Activated CD8-positive, alpha-beta memory T cell treated with anti-CD3 and anti-CD28 coated beads for 1 hour (primary cell): ENCODE measurements at places on chromosomes 5 and 9.

DNA sequence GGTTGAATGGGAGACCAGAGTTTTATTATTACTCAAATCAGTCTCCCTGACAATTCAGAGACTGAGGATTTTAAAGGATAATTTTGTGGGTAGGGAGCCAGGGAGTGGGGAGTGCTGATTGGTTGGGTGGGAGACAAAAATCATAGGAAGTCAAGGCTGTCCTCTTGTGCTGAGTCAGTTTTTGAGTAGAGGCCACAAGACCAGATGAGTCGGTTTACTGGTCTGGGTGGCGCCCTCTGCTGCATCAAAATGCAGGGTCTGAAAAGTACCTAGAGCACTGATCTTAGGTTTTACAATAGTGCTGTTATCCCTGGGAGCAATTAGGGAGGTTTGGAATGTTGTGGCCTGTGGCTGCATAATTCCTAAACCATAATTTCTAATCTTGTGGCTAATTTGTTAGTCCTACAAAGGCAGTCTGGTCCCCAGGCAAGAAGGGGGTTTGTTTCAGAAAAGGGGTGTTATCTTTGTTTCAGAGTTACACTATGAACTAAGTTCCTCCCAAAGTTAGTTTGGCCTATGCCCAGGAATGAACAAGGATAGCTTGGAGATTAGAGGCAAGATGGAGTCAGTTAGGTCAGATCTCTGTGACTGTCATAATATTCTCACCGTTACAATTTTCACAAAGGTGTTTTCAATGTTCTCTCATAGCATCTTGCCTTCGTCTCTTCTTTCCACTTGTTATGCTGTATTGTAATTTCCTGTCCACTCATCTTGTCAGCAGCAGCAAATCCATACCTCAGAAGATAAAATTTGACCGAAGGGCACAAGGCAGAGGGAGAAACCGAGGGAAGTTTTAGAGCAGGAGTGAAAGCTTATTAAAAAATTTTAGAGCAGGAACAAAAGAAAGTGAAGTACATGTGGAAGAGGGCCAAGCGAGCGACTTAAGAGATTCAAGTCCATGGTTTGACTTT is 59.2 kb upstream of the CLINT1 start:
- no peak for DNase-seq

DNA sequence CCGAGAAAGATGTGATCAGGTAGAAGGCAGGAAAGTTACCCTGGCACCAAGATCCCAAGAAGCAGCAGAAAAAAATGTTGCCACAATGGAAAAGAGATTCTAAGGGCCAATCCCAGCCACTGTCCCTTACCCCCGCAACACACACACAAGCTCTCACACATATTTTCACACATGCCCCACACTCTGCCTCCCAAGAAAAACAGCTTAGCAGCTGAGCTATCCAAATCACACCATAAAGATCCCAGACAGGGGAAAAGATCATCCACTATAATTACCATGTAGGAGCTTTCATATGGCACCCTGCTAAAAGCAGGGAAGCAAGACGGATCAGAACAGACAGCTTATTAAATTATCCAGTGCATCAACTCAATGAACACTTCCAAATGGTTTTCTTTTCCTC is 143.4 kb downstream of the FAM114A2 start:
- DNase-seq = no peak

GRCh38 chr9:37961351-37961750 is 57.4 kb upstream of the SLC25A51 start:
- no peak for DNase-seq

DNA sequence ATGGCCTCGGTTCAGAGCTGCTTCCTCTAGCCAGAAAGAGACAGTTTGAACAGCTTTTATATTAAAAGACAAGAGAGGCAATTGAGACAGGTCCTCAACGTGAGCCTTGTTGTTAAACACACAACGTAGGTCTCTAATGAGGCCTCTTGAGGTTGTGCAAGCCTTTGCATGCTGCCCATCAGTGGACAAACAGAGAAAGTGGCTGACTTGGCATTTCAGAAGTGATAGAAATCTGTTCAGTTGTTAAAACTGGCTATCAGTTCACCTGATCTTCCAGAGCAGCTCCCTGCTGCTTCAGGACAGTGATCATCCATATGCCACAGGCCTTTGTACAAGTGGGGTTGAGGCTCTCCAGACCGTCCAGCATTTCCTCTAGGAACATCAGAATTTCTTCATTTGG is 58.8 kb downstream of the MROH2B start:
- DNase-seq = no peak

DNA sequence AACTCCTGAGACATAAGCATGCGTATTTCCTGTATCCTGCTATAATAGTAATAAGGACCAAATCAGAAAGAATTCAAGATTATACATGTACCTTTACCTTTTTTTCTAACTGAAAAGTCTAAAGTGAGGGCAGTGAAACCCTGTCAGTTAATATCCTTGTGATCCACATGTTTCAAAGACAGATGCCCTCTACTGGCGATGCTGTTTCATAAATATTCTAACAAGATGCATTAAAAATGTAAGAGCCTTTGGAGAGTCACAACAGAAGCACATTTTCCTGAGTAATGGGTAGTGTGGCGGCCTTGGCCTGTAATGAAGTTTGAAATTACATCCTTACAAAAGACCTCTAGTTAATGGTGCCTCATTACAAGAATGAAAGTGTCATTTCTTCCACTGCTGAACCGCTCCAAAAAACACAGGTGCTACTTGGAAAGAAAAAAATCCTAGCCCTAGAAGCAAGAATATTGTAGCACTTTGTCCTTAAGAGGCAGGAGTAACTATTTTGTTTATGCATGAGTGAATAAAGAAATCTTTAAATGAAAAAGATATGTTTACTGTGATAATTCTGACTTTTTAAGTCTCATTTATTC is 232.6 kb downstream of the EPB41L4A start:
- no peak for DNase-seq

DNA sequence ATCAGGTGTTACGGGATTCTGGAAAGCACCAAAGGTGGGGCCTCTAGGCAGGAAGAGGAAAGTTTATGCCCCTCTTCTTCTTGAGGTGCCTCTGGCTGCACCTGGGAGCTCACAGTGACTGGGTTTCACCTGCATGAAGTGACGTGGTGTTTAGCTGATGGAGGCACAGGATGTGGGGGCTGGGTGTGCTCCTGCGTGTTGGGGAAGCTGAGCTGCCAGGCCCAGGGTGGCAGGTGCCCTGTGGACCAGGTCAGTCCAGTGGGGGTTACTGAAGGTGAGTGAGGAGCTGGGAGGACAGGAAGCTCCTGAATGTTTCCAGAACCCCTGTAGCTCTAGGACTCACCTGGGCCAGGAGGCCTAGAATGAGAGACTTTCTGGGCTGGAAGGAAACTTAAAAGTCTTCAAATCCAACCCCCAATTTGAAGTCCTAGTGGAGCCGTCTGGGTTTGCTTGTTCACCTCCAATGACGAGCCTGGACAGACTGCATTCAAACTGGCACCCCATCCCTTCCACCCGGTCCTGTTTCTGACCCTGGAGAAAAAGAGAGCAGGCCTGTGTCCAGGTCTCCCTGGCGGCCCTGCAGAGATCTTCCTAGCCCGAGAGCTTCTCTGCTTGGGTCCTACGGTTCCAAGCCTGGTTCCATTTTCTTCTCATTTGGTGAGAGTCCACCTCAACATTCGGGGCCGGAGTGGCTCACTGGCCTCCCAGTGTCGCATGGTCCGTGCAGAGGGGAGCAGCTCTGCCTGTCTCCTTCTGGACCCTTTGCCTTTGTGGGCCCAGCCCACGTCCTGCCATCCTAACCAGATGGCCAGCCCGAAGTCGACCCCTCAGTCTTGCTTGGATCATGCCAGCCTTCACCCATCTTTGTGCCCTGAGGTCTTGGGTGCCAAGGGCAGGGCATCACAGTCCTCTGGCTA is 22.3 kb downstream of the TRAF1 start:
- no peak for DNase-seq

DNA sequence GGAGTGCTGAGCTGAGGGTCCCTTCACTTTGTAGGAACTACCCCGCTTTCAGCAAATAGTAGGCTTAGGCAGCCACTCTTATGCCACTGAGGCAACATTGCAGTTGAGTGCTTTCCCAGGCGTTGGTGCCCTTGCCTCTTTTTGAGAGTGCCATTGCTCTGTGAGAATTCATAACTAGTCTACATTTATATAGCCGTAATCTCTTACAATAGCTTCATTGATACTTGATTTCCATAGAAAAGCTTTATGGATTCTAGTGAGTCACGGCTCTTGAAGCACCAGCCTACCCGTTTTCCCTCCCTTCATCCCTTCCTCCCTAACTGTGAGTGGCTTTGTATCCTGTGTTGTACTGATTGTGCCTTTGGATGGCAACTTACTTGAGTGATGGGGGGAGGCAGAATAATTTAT is 283.9 kb downstream of the AOPEP start:
- no peak for DNase-seq

DNA sequence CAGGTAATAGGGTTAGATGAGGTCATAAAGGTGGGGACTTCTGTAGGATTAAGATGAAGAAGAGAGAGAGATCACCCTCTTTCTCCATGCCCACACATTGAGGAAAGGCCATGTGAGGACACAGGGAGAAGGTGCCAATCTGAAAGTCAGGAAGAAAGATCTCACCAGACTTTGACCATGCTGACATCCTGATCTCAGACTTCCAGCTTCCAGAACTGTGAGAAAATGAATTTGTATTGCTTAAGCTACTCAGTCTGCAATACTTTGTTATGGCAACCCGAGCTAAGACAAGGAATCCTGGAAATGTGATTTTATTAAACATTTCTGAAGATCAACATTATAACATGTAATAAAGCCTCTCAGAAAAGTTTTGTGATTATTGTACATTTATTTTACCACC is 3.5 kb upstream of the CSNK1G3 start:
- no peak for DNase-seq

GRCh38 chr9:21812946-21813568 is 10.6 kb downstream of the MTAP start:
- DNase-seq = peak; percentile 48

DNA sequence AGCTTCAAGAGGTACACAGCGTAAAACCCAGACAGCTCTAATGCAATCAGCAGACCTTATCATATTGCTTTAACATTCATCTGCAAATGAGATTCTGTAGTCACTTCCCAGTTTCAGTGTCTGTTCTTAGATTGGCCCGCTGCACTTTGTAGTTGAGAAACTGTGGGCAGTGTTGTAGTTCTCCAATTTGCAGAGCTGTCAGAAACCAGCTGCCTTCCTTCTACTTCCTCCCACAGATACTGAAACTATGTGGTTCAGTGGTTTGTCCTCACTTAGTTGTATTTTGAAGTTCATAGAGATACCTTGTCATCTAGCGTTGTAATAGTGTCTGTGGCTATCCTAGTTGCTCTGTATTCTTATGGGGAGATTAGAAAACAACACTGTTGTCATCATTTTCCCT is 39.6 kb upstream of the TRIM36 start:
- DNase-seq = no peak

DNA sequence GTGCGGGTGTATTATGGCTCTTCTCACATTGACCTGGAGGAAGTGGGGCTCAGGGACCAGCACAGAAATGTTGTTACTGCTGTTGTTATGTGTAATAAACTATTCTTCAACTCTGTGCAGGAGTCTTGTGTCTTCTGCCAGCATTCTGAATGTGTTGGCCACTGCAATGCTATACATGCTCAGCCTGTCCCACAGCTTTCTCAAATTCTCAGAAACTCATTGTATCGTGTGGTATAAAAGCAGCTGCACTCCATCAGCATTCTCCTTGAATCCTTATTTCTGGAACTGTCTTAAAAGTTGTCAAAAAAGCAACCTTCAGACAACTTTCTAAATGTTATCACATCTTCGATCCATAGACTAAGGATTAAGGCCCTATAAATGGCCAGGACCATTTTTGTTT is 72.0 kb downstream of the ZNF474 start:
- DNase-seq = no peak

DNA sequence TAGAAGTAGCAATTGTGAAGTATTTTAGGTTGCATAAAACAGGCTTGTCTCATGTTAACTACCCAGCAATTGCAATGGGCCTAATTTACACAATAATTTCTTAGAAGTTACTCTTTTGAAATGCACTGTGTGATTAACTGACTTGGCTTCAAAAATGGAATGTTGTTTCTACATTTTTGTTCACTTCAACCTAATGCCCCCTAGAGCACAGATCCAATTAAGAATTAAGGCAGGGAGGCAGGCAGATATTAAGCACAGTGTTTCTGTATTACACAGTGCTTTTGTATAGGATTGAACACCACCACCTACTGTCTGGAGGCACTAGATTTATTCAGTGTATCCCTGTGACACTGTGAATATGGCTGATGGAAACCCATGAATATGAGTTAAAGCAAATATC is 302.1 kb downstream of the FBXL17 start:
- DNase-seq = no peak

DNA sequence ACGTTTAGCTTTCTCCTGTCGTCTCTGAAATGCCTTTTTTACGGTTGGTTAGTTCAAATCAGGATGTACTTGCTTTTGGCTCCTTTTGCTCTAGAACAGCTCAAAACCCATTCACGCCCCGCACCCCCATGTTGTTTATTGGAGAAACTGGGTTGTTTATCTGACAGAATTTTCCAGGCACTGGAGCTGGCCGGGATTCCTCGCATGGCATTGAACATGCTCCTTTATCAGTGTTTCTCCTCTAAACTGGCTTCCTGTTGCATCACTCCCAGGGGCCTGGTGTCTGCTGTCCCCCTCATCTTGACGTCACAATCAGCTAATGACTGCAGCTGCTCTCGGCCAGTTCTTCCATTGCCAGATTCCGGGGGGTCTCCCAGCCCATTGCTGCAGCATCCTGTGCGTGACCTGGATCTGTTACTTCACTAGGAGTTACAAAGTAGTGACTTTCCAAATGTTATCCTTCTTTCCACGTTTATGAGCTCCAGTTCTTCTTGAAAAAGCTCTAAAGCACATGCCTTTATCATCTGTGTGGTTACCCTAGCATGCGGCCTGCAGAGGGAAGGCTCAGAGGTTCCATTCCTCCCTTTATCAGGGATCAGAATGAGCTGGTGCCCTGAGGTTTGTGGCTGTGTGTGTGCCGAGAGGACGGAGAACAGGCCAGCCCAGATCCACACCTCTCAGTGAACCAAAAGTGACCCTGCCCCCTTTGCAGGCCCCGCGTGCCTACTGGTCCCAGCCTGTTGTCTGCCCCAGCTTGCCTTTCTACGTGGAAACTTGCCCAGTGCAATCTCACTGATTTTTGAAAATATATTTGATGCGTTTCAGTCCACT is 27.5 kb downstream of the FAM163B start:
- DNase-seq = no peak

DNA sequence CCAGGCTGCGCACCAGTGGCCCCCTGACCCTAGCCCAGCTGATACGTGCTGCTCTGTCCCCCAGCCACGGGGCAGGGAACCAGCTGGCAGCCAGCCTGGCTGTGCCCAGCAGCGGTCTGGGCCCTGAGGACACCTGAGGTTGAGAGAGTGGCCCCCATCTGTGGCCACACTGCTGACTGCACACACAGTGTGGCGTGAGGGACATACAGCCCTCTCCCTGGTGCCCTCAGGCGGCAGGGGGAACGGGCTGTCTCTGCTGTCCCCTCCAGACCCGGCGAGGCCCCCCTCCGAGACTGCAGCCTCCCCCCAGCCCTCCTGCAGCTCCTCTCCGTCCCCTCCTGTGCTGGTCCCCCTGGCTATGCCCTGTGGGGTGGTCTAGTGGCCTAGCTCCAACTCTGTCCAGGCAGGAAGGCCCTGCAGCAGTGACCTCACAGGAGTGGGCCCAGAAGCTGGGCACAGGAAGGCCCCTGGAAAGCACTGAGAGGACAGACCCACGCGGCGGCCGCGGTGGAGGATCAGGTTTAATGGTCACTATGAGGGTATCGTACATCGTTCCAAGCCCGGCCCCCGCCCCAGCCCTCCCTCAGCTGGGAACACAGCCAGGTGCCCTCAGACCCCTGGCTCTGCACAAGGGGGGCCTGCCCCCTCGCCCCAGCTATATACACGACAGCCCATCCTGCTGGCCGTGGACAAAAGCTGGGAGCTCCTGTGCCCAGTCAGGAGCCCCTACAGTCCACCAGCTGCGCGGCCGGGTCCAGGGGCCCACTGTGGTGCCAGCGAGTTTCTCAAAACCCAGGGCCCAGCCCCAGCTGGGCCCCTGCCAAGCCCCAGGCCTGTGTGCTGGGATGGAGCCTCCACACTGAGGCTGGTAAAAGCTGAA is 6.8 kb upstream of the ENTPD8 start:
- DNase-seq = no peak
